ENCODE measurements at places on chromosomes 3 and 15.

DNA sequence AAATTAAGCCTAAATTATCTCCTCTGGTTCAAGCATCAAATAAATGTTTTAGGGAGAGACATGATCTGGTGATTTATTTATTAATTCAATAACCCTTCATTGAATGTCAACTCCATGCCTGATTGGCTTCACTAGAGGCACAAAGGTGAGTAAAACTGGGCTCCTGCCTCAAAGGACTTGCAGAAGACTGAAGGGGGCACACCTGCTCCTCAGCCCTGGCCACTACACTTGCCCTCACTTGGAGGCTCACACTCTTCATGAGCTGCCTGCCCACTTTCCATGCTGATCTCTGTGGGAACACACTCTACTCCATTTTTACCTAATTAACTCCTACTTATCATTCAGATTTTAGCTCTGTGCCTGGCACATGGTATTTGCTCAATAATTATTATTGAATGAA lies 84.4 kb upstream of the KCNMB2 start:
- no peak for DNase-seq

DNA sequence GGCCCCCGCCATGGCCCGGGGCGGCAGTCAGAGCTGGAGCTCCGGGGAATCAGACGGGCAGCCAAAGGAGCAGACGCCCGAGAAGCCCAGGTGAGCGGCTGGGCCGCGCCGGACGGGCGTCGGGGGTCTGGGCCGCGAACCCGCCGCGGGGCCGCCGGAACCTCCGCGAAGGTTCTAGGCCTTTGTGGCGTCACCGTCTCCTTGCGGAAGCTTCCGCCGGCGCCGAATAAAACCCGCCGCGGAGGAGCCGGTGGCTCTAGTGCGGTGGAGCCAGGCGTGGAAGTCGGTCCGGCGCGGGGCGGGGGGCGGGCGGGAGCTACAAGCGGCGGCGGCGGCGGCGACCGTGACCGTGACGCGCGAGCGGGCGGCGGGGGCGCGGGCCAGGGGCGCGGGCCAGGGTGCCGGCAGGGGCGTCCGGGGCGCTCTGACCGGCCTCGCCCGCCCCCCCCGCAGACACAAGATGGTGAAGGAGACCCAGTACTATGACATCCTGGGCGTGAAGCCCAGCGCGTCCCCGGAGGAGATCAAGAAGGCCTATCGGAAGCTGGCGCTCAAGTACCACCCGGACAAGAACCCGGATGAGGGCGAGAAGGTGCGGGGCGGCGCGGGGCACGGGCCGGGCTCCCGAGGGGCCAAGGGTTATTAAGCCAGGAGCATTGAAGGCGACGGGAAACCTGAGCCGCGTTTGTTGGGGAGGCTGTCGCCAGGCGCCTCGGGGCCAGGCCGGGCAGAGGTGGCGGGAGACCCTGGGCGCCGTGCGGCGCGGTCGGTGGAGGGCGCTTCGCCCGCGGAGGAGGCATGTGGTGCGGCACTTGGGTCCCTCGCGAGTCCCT lies at the start of gene DNAJA4:
Gene DNAJA4, plus strand, starts transcription at position 259 of the 833 bp plus-strand sequence. Its CDS starts 202 bp downstream, at position 461.
- DNase-seq = no peak

DNA sequence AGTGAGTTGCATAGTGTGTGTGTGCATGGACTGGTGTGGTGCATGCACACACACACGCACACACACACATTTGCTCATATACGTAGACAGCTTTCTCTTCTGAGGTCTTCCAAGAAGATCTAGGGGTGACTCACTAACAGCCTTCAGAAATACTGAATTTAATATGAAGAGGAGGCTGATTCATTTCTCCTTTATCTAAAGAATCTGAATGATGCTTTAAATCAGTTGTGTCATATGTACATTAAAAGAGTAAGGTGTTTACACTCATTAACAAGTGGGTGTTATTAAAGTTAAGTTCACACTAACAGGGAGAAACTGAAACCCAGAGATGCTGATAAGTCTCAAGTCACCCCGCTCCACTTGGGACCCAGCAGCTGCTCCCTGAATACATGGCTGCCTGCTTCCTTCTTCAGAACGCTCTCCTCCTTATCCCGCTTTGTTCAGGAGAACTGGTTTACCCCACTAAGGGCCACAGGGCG lies 22.0 kb downstream of the TMPRSS7 start:
- no peak for DNase-seq

DNA sequence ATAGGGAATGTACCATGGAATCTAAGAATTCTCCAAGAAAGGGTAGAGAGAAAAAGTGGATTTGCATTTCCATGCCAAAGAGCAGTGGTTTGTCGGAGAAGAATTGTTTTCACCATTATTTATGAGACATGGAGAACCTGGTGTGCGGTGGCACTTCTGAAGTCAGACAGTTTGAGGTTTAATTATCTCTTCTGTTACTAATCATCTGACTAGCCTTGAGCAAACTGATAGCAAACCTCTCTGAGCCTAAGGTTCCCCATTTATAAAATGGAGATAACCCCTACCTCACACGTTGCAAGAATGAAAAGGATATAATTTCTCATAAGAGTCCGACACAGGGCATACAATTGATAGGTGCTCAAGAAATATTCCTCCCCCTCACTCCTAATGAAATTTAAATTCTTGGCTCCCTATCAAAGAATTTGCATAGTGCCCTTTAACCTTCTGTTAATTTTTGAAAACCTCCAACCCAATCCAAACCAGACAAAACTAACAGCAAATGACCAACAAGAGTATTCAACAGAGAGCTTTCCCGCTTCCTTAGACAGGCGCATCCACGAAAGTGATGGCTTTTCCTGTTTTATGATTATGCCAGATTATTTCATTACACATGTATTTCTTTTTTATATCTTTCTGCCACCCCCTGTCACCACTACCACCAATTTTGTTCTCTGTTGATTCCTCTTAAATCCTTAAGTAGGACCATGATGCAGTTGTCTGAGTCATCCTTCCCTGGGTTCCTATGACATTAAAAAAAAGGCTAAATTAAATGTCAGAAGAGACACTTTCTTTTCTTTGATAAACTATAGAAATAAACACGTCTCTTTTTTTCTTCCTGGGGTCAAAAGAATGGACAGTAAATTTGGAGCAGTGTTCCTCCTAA lies 28.5 kb downstream of the TMEM212 start:
- DNase-seq = no peak

- no peak for DNase-seq
Measured at GRCh38 chr15:74301583-74302361, 65.6 kb downstream of the CCDC33 start.

GRCh38 chr3:16671690-16672089 lies 66.5 kb upstream of the DAZL start:
- DNase-seq = no peak

- no peak for DNase-seq
Measured at GRCh38 chr3:143755978-143756377, 92.3 kb downstream of the SLC9A9 start.

DNA sequence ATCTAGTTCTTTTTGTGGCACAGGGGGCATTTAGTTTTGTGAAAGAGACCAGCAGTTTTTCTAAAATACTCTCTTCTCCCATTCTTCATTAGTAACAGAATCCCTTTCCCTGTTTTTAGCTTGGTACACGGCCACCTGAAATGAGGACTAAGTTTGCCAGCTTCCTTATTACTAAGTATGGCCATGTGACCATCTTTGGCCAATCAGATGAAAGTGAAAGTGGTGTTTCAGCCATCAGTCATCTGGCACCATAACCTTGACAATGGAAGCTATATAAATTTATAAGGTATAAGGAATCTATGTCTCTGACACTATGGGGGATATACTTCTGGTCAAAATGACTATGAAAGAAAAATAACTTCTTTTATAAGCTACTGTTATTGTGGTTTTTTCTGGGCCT lies 570.4 kb downstream of the AGBL1 start:
- DNase-seq = no peak

DNA sequence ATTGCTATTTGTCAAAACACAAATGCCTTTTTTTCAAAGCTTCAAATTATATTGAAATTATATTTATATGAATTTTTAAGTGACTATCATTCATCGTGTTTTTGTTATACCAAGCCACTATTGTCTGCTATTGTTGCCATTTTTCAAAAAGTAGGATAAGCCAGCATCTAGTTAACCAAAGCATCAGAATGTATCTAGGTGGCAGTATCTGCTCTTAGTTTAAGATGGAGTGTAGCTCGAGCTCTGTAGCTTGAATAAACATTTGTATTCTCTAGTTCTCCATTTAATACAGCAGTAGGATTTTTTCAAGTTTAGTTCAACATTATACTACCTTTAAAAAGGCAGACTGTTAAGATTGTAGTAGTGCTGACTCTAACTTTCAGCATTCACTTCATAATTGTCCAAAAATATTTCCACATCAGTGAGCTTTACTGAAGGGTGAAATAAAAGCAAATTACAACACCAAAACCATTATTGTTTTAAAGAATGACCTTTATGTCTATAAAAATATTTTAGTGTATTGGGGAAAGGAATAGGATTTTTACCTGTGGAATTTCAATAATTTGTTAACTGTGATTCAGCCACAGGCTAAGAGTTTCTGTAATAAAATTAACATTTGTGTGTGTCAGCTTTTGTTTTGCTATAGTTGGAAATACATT lies 19.6 kb upstream of the C15orf61 start:
- DNase-seq = no peak

DNA sequence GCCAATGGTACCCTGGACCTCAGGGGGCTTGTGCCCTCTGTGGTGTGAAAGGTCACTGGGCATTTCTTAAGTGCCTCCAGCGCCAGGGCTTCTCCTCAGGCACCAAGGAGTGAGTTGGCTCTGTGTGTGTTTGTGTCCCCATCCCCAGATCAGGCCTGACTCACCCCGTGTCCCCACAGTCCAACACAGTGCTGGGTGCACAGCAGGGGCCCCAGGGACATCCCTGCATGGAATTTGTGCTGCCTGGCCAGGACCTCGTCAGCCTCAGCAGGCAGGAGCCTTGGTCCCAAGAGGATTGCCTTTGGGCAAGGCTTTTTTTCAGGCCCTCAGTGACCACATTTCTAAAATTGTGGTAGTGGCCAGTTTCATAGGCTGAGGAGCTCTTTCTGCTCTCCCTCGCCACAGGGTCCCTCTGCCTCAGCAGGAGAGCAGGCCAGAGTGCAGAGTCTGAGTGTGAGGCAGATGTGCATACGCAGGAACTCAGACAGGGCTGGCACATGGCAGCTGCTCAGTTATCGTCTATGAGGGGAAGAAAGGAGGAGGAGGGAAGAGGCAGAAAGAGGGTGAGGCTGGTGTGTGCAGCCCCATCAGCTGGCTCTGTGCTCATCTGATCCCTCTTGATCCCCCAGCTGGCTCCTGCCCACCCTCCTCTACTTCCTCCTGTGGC lies 215.6 kb downstream of the RPLP1 start:
- no peak for DNase-seq

- no peak for DNase-seq
Measured at GRCh38 chr15:40121911-40122638, 13.4 kb upstream of the BMF start.

GRCh38 chr15:100821327-100821726 lies 58.3 kb upstream of the ALDH1A3 start:
- no peak for DNase-seq

- DNase-seq = no peak
Measured at GRCh38 chr3:116445311-116445841, at the start of gene LSAMP. LSAMP (minus strand) TSS chr3:116445487.

- DNase-seq = no peak
Measured at GRCh38 chr3:187445356-187445755, 77.2 kb downstream of the RTP4 start.

GRCh38 chr3:41503998-41504623 lies 304.8 kb downstream of the CTNNB1 start:
- DNase-seq = no peak

DNA sequence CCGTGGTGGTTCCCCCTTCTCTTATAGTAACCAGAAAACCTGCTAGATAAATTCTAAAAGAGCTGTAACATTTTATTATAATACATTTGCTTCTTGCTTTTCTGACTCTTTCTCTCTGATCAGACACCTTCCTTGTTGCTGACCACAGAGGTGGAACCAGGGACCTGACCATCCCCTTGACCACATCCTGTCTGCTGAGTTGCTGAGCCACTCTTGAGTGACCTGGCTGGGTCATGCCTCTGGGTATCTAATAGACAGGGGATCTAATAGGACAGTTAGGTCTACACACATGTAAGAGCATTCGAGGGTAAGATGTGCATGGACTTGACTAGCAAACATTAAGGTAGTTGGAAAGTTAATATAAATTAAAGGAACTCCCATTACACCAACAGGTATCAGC lies 22.8 kb upstream of the TRIM59 start:
- DNase-seq = no peak

- no peak for DNase-seq
Measured at GRCh38 chr15:29086001-29086400, 183.6 kb downstream of the NSMCE3 start.

GRCh38 chr3:42753757-42754156 lies 19.3 kb downstream of the CCDC13 start:
- DNase-seq = no peak
